ENCODE measurements at places on chromosomes 12 and 14. TPM values are rescaled to one million over a fixed set of nuclear protein-coding genes. Genes with fewer than 3 reads are reported as not detected.

DNA sequence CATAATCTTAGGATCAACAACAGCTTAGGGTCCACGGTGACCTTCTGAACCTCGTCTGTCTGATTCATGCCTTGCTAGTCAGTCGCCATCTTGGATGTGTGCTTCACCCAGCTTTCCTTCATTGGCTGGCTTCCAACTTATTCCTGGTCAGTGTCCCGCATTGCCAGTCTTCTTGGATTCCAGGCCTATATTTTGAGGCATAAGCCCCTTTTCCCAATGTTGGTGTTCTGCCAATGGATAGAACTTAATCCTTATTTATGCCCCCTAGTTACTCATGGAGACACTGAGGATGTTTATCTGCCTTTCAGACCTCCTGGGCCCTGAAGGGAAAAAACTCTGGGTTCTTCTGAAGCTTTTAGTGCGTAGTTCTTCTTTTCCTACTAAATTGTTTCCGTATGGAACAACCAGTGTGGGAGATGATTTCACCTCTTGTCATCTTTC is 5.8 kb downstream of the JDP2 start:
- no peak overlapping the region for H3K4me3 ChIP-seq
- DNase-seq: no peak
- H3K27ac ChIP-seq: no peak overlapping the region
- H3K4me1 ChIP-seq: peaks cover 34% of the 10 kb centered on the region
- peaks cover 38% of the 10 kb centered on the region for H3K36me3 ChIP-seq
- no peaks in the 10 kb centered on the region for H3K27me3 ChIP-seq

DNA sequence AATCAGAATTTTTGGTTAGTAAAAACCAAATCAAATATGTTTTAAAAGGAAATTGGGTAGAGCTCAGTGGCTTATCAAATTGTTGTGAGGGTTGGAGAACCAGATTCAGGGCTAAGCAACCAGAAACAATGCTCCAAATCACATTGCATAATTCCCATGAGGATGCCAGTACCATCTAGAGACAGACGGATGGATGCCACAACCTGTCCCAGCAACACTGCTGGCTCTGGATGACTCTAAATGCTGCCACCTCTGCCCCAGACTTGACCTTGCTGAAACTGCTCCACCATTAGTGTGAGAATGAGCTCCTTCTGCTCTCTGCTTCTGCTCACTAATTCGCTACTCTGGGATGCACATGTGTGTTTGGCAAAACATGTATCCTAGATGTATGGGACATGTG is 43.9 kb downstream of the FRS2 start:
- H3K27me3 ChIP-seq: no peaks in the 10 kb centered on the region
- H3K27ac ChIP-seq: no peak overlapping the region
- H3K4me3 ChIP-seq: no peak overlapping the region
- H3K4me1 ChIP-seq: peaks cover 19% of the 10 kb centered on the region

DNA sequence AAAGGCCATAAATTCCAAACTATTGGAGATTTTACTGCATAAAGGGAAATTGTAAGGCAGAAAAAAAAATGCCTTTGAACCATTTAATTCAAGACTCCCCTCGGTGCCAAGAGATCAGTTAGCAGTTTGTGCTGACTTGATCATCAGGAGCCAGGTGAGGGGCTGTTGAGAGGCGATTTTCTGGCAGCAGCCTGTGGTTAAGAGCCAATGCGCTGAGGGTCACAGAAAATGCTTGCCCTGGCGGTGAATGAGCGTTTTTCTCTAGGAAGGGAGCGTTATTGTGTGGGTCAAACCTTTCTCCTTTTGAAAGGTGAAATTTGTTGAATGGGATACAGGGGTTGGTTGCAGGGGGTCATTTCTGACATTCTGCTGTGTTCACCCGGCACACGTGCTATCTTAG is 4.7 kb downstream of the SRRM4 start:
- H3K27ac ChIP-seq: no peak overlapping the region
- H3K36me3 ChIP-seq: no peaks in the 10 kb centered on the region
- H3K27me3 ChIP-seq: no peaks in the 10 kb centered on the region
- no peaks in the 10 kb centered on the region for H3K4me1 ChIP-seq
- H3K4me3 ChIP-seq: no peak overlapping the region
- DNase-seq: no peak

DNA sequence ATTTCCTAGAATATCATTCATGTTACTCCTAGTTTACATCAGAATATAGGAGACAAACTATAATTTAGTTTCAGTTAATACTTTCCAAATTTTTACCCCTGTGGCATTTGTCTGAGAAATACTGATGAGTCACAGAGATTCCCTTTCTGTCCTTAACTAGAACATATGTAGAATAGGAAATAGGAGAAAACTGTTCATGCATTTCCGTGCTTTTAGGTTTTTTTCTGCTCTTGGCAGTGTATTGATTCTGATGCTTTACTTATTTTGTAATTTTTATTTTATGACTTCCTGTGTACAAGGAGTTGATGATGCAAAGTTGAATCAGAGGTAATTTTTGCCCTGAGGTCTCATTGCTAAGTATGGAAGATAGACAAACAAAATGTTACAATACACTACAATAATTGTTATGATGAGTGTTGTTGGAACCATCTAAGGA is 23.0 kb downstream of the MNAT1 start:
- no peak overlapping the region for H3K4me3 ChIP-seq
- H3K27me3 ChIP-seq: no peaks in the 10 kb centered on the region
- no peak for DNase-seq
- H3K27ac ChIP-seq: no peak overlapping the region
- H3K4me1 ChIP-seq: peaks cover 4% of the 10 kb centered on the region

DNA sequence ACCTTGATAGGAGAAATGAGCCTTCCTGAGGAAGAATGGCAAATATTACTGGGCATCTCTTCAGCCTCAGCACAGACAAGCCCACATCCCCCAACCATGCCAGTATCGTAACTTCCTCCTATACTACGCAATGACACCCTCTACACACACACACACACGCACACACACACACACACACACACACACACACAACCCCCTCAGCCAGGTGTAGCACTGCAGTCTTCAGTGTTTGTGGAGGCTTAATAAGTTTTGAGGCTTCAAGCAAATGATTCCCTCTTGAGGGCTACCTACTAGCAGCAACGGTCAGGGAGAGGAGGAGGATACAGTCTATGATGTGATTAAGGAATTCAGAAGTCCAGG is 1.6 kb downstream of the DGKA start:
- peak overlapping the region; percentile 92 for H3K27ac ChIP-seq
- H3K27me3 ChIP-seq: no peaks in the 10 kb centered on the region
- peaks cover 27% of the 10 kb centered on the region for H3K4me1 ChIP-seq
- H3K36me3 ChIP-seq: peaks cover 5% of the 10 kb centered on the region

GRCh38 chr14:72523424-72524294 is 370.2 kb downstream of the DPF3 start:
- H3K27me3 ChIP-seq: no peaks in the 10 kb centered on the region
- no peaks in the 10 kb centered on the region for H3K36me3 ChIP-seq
- no peak for DNase-seq
- no peaks in the 10 kb centered on the region for H3K4me1 ChIP-seq
- no peak overlapping the region for H3K27ac ChIP-seq
- no peak overlapping the region for H3K4me3 ChIP-seq

DNA sequence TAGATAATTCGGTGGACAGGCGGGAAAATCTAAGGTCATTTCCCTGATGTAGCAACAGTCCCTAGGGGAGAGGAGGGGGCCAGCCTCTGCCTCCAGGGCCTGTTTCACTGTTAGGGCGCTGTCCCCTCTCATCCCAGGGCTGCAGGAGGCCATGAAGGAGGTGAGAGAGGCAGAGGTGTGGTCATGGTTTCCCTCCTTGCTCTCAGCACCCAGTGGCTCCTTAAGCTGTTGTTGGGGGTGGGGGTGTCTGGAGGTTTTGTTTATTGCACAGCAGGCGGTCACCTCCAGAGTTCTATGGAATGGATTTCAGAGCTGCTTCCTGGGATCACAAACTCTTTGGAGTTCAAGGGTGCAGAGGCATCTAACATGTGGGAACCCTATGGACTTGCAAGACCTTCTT is 212.5 kb upstream of the RTL1 start:
- DNase-seq: no peak
- H3K27me3 ChIP-seq: no peaks in the 10 kb centered on the region
- no peak overlapping the region for H3K27ac ChIP-seq
- no peak overlapping the region for H3K4me3 ChIP-seq
- no peaks in the 10 kb centered on the region for H3K4me1 ChIP-seq

GRCh38 chr12:46100551-46101484 is 110.4 kb upstream of the SCAF11 start:
- H3K36me3 ChIP-seq: no peaks in the 10 kb centered on the region
- no peak overlapping the region for H3K27ac ChIP-seq
- H3K4me3 ChIP-seq: no peak overlapping the region
- DNase-seq: no peak
- H3K27me3 ChIP-seq: no peaks in the 10 kb centered on the region

DNA sequence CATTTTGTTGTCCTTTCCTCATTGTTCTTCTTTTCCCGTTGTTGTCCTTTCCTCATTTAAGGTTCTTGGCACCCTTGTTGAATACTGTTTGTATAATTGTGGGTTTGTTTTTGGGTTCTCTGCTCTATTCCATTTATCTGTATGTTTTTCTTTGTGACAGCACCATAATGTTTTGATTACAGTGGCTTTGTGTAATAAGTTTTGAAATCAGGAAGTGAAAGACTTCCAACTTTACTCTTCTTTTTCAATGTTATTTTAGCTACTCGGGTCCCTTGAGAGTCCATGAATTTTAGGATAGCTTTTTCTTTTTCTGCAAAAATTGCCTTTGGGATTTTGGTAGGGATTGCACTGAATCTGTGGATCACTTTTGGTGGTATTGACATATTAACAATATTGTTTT is 28.1 kb downstream of the ETNK1 start:
- H3K4me3 ChIP-seq: no peak overlapping the region
- no peak overlapping the region for H3K27ac ChIP-seq
- no peaks in the 10 kb centered on the region for H3K27me3 ChIP-seq
- no peak for DNase-seq
- H3K36me3 ChIP-seq: no peaks in the 10 kb centered on the region

- no peak for DNase-seq
- peak overlapping the region; percentile 84 for H3K4me3 ChIP-seq
- H3K27me3 ChIP-seq: no peaks in the 10 kb centered on the region
- peak overlapping the region; percentile 100 for H3K27ac ChIP-seq
- H3K4me1 ChIP-seq: peaks cover 29% of the 10 kb centered on the region
Measured at GRCh38 chr12:68612202-68612601, 1.5 kb downstream of the RAP1B start.

GRCh38 chr12:120725151-120725658 is 421 bp upstream of the ACADS start:
- H3K36me3 ChIP-seq: peaks cover 28% of the 10 kb centered on the region
- H3K4me3 ChIP-seq: peak overlapping the region; percentile 75
- no peaks in the 10 kb centered on the region for H3K27me3 ChIP-seq
- no peak for DNase-seq
- H3K27ac ChIP-seq: peak overlapping the region; percentile 85
- peaks cover 8% of the 10 kb centered on the region for H3K4me1 ChIP-seq

The TMEM63C gene
- total RNA-seq: 0.11 TPM

The RIC8B gene
- 19.1 TPM for total RNA-seq

The JAG2 gene
- 35.5 TPM for total RNA-seq

The KRT83 gene
- total RNA-seq: not detected

The ACOT6 gene
- total RNA-seq: not detected

The GZMH gene
- total RNA-seq: 0.96 TPM

The GTF2H3 gene
- total RNA-seq: 12.0 TPM

The MAP3K9 gene
- total RNA-seq: 0.96 TPM

Measured in ascending aorta (tissue), 2 donors.